ENCODE measurements at places on chromosomes 7 and 10.

DNA sequence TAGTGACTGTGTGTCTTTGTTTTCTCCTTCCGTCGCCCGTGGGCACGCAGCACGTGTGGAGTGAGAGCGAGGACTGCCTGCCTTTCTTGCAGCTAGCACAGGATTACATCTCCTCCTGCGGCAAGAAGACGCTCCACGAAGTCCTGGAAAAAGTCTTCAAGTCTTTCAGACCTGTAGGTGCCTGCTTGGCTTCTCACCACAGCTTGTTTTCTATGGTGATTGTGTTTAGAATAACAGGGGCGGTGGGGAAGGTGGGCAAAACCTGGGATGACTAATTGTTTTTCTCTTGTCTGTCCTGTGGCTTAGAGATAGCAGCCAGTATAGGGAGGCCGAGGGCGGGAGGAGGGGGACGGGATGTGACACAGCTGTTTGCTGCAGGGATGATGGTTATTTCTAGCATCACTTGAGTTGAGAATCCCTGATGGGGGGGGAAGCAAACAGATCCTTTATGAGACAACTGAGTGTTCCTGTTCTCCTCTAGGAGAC, 11.4 kb downstream of the MTURN start:
- DNase-seq, result no peak

DNA sequence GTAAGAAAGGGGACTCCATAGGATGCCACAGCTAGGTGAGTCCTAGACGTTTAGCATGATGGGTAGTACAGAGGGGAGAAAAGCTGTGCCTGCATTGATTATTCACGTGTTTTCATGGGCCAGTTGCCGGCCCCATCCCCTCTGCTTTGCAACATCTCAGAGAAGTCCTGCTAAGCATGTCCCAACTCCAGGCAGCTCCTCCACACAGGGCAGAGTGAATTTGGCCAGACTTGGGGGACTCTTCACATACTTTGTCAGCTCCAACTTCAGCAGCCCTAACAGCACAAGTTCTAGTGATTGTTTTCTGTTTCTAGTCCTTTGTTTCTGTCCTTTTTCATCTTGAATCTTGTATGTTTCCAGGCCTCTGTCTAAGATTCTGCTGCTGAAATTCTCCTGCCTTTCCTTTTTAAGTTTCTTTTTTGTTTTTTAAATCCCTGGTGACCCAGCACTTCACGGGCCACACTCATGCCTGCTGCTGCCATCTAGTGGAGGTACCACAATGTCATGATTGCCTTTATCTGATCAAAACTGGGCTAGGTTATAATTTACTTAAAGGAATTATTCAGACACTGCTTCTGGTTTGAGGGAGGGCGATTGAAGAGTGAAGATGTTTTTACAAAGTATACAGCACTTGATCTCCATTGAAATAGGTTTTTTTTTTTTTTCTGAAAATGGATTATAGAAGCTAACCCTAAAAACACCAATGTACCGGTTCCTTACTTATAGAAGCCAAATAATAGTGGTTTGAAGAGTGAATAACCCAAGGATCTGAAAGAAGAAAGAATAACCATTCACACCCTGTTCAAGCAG, 276.9 kb downstream of the CSTF2T start:
- peak; percentile 58 for DNase-seq

DNA sequence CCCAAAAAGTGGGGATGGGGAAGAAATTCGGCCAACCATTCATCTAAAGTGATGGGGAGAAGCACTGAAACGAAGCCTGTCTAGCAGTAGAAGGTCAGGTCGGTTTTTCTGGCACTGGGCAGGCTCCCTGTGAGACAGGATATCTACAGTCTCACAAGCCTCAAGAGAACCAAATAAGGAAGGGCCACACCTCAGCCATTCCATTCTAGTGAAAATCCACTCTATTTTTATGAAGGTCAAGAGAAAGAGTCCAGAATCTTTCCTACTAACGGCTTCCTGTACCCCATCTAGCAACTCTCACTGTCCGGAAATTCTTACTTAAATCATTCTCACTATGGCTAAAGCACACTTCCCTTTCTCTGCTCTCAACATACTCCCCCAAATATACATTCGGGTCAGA, 267.1 kb downstream of the PRPF18 start:
- DNase-seq, result no peak

GRCh38 chr7:73519867-73520672, 2.0 kb downstream of the BAZ1B start:
- no peak for DNase-seq

- DNase-seq, result no peak
Measured at GRCh38 chr7:23067271-23067670, 38.3 kb upstream of the KLHL7 start.
